ENCODE measurements at places on chromosomes 12 and 14. TPM values are rescaled to one million over a fixed set of nuclear protein-coding genes. Genes with fewer than 3 reads are reported as not detected.

GRCh38 chr12:48263617-48264016, 60.5 kb upstream of the OR10AD1 start:
- H3K36me3 ChIP-seq: no peaks in the 10 kb centered on the region
- no peak overlapping the region for H3K4me3 ChIP-seq
- H3K27ac ChIP-seq: no peak overlapping the region
- DNase-seq: no peak
- H3K27me3 ChIP-seq: no peaks in the 10 kb centered on the region

GRCh38 chr12:92442782-92443181, 260.0 kb upstream of the PLEKHG7 start:
- no peaks in the 10 kb centered on the region for H3K4me1 ChIP-seq
- no peak overlapping the region for H3K27ac ChIP-seq
- no peak overlapping the region for H3K4me3 ChIP-seq

The C14orf180 gene
- not detected for total RNA-seq

The OAS3 gene
- 0.73 TPM for total RNA-seq

All from H1 (cell line).